ENCODE measurements at places on chromosomes 1 and 21. TPM values are rescaled to one million over a fixed set of nuclear protein-coding genes. Genes with fewer than 3 reads are reported as not detected.

- H3K27ac ChIP-seq, result no peak overlapping the region
- H3K27me3 ChIP-seq, result no peaks in the 10 kb centered on the region
- peaks cover 17% of the 10 kb centered on the region for H3K4me1 ChIP-seq
- no peak for DNase-seq
- H3K4me3 ChIP-seq, result no peak overlapping the region
Measured at GRCh38 chr21:43786807-43787440, 2.5 kb upstream of the RRP1 start.

The MYOG gene
- polyA plus RNA-seq, result not detected

- H3K4me3 ChIP-seq, result no peak overlapping the region
- no peaks in the 10 kb centered on the region for H3K27me3 ChIP-seq
- H3K4me1 ChIP-seq, result no peaks in the 10 kb centered on the region
- peaks cover 6% of the 10 kb centered on the region for H3K36me3 ChIP-seq
- H3K27ac ChIP-seq, result no peak overlapping the region
Measured at GRCh38 chr1:232468249-232468648, 161.7 kb downstream of the SIPA1L2 start.

DNA sequence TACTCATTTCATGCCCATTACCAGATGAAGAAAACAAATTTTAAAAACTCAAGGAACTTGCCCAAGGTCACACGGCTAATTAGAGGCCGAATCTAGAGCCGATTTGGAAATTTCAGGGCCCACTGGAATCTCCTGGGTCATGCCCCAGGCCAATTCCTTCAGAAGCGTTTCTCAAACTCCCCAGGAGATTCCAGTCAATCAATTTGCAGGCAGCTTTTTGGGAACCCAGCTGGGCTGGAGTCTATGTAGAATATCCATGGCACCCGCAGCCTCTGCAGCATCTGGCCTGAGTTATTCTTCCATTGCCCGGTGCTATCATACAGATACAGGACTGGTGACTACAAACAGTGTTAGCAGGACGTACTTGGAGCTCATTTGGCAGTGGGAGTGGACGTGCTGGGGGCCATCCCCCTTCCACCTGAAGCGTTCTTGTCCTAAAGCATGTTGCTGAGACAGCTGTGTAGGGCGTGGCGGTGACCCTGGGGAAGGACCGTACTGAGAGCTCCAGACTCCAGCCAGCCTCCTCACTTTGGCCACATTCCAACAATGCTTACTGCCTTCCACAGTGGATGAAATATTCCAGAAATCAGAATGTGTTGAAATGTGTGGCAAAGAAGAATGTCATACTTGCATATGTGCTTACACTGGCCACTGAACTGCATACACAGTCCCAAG is 38.3 kb downstream of the ABCG1 start:
- peaks cover 19% of the 10 kb centered on the region for H3K4me1 ChIP-seq
- H3K27me3 ChIP-seq, result no peaks in the 10 kb centered on the region
- no peak overlapping the region for H3K4me3 ChIP-seq
- no peak for DNase-seq

DNA sequence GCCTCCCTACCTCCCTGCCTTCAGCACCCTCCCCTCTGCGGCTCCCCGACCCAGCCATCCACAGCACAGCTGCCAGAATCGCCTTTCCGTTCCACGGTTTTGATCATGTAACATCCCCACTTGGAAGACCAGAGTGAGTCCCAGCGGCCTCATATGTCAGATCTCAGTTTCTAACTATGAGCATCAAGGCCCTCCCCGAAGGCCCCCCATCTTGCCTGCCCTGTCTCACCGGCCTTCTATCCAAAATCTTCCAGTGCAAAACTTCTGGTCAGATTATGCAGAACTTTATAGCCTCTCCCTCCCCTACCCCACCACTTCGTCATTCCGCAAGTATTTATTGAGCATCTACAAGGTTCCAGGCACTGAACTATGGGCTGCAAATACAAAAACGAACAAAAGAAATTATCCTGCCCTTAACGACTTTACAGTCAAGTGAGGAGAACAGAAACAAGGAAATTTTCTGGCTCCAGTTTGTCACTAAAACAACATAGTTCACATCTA is 20.3 kb upstream of the LMX1A start:
- peaks cover 13% of the 10 kb centered on the region for H3K4me1 ChIP-seq
- H3K36me3 ChIP-seq, result no peaks in the 10 kb centered on the region
- no peak for DNase-seq
- peak overlapping the region; percentile 42 for H3K4me3 ChIP-seq
- H3K27ac ChIP-seq, result peak overlapping the region; percentile 90
- no peaks in the 10 kb centered on the region for H3K27me3 ChIP-seq

The SFN gene
- 209 TPM for polyA plus RNA-seq

DNA sequence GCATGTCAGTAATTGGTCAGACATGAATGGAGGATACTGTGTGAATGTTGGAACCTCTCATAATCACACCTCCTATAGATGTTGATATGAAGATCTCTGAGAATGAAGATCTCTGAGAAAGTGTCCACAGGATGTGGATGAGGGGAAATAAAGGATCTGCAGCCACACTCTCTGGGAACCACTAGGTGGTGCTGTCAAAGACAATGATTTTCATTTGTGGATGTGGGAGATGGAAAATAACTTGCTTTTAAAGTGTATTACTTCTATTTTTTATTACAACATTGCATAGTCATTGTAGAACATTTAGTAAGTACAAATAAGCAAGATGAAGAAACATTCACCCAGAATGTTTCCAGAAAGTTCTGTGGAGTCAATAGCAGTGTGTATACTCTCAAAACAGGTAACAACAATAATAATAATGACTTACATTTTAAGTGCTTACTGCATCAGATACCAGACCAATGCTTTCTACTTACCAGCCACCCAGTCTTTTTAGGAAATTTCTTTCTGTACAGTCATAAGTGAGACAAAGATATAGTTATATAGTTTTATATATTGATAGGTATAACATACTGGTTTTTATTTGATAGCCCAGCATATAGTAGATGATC is 128.2 kb downstream of the ATG4C start:
- no peak overlapping the region for H3K27ac ChIP-seq
- no peak overlapping the region for H3K4me3 ChIP-seq
- no peaks in the 10 kb centered on the region for H3K27me3 ChIP-seq
- no peaks in the 10 kb centered on the region for H3K4me1 ChIP-seq

- no peak overlapping the region for H3K4me3 ChIP-seq
- no peaks in the 10 kb centered on the region for H3K4me1 ChIP-seq
Measured at GRCh38 chr1:221823561-221823960, 81.7 kb upstream of the DUSP10 start.

The LCE1A gene
- polyA plus RNA-seq, result not detected

Measured in sigmoid colon (tissue), 7 donors.